ENCODE measurements at places on chromosomes 4 and X. TPM values are rescaled to one million over a fixed set of nuclear protein-coding genes. Genes with fewer than 3 reads are reported as not detected.

Gene CLCN5
- polyA plus RNA-seq, result 128 TPM

Gene LRRC66
- 0.80 TPM for polyA plus RNA-seq

Gene NAP1L3
- 10.8 TPM for polyA plus RNA-seq

Gene WNK3
- 1.9 TPM for polyA plus RNA-seq

Gene DEFB131A
- not detected for polyA plus RNA-seq

Gene HPGD
- 3.9 TPM for polyA plus RNA-seq

Gene CYSLTR1
- 10.2 TPM for polyA plus RNA-seq

Gene ZNF157
- 0.39 TPM for polyA plus RNA-seq

DNA sequence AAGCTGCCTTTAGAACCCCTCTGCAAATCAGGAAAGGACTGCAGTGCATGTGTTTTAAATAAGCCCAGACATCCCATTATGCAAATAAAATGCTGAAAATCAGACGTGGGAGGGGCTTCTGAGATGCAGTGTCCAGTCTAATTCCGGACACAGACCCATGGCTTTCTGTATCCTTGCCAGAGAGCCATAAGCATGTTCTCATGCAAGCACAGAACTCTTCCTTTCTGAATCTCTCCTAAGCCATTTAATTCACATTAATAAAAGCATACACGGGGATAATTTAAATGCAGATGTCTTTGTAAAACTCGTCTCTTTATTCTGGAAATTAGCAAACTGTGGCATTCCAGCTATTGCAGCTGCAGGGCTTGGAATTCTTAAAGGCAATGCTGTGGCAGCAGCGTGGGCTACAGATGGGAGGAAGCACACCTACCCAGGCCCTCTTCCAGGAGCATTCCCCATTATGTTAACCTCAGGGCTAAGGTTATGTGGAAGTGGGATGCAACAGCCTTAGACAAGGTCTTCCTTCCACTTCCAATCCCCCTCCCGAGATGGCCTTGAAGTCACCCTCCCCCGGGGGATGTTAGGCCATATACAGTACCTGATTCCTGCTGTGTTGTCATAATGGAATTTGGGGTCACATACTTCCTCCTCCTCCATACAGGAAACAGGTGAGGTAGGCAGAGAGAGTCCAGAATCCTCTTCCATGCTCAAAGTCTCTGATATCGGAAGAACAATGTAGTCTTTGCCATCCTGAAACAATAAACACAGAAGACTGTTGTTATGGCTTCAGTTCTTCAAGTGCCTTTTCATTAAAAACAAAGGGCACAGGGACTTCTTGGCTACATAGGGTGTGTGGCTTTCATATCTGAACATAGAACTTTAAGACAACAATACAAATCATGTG is 38.1 kb downstream of the KDR start:
- peak; percentile 23 for DNase-seq

DNA sequence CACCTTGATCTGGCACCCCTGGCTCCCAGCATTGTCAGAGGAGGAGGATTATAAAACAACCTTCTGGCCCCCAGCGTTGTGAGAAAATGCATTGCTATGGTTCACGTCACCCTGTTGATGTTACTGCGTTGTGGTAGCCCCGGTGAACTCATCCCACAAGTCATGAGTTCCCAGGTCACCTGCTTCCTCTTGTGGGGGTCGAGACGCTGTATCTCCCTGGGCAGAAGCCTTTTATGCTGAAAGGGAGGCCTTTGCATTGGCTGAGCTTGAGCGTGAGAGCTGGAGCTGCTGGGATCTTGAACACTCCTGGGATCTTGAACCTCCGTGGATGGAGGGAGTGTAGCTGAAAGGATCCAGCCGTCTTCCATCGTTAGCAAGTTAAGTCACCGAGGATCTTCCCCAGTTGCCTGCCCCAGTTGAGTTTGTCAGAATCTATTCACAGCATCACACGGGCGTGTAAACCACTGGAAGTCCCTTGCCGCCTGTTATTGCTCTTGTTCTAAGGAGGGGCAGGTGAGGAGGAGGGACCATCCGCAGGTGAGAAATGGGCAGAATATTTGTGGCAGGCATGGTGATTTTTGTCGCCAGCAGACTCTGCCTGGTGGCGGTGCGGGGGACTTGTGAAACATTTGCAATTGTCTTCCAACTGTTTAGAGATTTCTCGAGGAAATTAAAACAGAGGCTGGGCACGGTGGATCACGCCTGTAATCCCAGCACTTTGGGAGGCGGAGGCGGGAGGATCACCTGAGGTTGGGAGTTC is 299.9 kb downstream of the ASMT start:
- no peak for DNase-seq

GRCh38 chr4:174716986-174717770 is 111.9 kb downstream of the GLRA3 start:
- DNase-seq, result peak; percentile 33

DNA sequence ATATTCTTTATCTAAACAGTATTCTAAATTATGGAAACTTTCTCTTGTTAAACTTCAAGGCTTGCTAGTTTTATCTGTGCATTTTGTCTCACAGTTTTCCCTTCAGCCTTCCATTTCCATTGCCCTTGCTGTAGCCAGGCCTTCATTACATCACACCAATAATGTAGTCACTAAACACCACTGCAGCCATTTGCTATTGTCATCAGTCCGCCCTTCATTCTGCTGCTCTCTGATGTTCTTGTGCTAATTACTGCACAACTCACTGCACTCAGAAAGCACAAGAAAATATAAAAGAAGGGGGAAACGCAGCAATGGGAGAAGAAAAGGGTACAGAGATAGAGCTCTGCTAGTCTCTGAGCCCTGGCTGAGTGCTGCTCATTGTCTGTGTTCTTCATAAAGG is 239.6 kb upstream of the FSTL5 start:
- DNase-seq, result no peak

DNA sequence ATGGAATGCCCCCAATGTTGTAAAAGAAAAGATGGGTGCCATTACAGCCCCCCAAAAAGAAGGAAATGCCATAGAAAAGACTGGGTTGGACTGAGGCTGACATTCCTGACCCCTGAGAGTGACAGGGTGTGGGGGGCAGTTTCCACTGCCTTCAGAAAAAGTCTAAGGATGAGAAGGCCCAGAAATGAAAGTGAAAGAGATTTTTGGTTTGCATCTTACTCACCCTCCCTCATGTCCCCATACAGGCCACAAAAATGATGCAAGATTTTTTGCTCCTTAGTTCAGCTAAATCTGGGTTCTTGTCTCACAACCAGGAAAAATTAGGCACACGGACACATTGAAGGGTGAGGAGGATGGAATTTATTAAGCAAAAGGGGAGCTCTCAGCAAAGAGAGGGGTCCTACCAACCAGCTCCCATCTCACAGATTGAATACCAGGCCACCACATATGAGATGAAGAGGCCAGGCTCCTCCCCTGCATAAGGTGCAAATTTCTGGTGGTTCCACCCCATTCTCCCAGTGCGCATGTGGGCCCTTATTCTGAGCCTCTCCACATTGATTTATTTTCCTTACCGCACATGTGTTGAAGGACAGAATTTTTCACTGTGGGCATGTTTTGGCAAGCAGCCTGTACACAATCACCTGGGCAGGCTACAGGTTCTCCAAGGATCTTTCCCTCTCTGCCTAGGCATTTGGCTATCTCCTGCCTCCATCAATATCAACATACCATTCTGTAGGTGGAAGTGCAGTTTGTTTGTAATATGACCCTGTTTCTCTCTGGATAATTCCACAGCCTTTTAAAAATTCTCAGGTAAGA is 18.8 kb downstream of the PPP4R3C start:
- DNase-seq, result no peak

GRCh38 chr4:10872833-10873517 is 188.4 kb upstream of the CLNK start:
- DNase-seq, result no peak

DNA sequence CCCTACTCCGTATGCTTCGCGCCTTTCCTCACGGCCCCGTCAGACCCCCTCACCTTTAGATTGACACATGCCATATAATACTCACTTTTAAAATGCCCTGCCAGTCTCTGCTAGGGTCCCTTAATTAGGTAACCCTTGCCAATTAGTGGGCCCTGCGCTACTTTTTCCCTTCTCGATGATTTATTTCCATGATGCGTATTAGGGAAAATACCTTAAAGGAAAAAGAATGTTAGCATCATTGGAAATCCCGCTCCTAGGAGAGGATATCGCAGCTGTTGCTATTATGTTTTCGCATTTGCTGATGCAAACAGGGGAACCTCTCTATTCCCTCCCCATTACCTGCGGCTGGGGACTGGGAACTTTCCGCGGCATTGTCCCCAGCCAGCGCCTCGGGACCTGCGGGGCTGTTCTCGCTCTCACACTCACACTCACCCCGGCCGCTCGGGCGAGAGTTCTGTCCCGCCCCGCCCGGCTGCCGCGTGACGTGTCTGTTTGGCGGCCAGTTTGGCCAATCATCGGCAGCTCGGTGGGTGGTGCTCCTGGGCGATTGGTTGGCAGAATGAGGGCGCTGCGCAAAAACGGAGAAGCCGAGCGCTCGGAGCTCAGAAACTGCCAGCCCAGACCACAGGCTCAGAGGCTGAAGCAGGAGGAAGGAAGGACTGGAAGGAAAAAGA is at the start of gene PCDH10:
PCDH10 (plus strand) TSS at position 605 of the 674 bp plus-strand sequence. CDS start 847 bp downstream, outside the sequence.
- DNase-seq, result peak; percentile 93

DNA sequence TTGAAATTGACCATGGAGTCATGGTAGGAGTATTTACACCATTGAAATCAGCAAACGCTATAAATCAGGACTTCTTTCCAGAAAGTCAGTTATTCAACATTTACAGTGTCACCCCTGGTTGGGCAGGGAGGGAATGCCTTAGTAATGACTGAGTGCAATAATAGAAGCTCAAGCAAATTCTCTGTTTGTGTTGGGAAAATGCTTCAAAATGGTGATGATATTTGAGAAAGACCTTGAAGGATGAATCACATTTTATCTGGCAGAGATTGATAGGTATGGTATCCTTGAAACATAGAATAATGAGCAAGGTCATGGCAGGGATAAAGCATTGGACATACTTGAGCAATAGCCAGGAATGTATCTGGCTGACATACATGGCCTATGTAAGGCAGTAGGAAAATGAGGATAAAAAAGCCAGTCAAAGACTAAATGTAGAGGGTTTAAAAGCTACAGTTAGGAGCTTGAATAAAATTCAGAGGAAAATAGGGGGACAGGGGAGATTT is 248.7 kb downstream of the FMR1NB start:
- DNase-seq, result no peak

- DNase-seq, result peak; percentile 41
Measured at GRCh38 chrX:57137501-57137900, 304 bp upstream of the SPIN2A start.

DNA sequence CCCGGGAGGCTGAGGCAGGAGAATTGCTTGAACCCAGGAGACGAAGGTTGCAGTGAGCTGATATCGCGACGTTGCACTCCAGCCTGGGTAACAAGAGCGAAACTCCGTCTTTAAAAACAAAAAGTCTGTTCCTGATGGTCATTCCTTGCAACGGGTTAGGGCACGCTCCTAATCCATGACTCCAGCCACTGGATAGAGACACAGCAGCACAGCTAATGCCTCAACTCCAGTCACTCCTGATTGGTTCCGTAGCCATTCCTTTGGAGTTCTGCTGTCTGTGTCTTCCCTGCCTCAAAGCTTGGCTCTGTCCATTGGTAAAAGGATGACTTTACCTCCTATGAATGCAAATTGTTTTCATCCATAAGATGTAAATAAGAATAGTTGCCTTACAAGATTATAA is 44.3 kb upstream of the FAM9A start:
- no peak for DNase-seq

GRCh38 chr4:157223456-157223855 is 2.9 kb downstream of the GRIA2 start:
- no peak for DNase-seq

- peak; percentile 81 for DNase-seq
Measured at GRCh38 chr4:168570466-168570865, 73.6 kb downstream of the PALLD start.

DNA sequence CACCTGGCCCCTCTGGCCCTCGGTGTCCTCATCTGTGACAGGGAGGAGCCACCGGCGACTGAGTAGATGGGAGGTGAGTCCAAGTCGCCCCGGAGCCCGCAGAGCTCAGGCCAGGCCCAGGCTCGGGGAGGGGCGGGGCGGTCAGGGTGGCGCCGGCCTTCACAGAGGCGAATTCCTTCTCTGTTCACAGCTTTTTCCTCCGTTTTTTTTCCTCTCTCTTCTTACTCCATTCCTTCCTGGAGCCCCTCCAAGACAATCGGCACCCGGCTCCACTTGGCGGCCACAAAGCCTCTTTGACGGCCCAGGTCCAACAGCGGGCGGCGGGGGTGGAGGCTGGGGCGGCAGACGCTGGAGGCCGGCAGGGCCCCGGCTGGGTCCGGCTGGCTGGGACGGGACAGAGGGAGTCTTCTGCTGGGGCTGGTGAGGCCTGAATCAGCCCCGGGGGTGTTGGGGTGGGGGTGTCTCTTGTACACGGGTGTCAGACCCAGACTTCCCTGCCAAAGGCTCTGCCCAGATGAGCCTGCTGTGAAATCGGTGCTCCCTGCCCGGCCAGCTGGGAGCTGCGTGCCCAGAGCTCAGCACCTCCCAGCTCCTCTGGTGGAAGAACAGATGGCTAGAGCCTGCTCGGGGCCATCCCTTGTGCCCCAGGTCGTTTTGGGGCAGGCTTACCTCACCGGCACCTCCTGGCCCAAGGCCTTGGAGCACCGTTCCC is 22.6 kb downstream of the FGFRL1 start:
- no peak for DNase-seq

DNA sequence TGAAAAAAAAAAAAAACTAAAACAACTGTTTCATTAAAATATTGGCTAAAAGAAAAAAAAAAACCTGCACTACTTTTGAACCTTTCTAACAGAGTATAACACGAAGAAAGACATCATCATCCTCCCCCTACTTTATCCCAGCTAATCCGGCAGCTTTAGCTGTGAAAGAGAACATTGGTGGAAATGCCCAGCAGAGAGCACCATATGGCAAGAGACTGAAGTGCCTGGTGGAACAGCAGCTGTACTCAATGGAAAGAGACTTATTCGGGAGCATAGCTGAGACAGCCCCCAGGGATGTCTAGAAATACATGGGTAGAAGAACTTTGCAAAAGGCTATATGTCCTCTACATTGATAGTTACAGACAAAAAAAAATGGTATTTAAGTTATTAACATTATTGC is 30.3 kb downstream of the STPG2 start:
- peak; percentile 21 for DNase-seq

DNA sequence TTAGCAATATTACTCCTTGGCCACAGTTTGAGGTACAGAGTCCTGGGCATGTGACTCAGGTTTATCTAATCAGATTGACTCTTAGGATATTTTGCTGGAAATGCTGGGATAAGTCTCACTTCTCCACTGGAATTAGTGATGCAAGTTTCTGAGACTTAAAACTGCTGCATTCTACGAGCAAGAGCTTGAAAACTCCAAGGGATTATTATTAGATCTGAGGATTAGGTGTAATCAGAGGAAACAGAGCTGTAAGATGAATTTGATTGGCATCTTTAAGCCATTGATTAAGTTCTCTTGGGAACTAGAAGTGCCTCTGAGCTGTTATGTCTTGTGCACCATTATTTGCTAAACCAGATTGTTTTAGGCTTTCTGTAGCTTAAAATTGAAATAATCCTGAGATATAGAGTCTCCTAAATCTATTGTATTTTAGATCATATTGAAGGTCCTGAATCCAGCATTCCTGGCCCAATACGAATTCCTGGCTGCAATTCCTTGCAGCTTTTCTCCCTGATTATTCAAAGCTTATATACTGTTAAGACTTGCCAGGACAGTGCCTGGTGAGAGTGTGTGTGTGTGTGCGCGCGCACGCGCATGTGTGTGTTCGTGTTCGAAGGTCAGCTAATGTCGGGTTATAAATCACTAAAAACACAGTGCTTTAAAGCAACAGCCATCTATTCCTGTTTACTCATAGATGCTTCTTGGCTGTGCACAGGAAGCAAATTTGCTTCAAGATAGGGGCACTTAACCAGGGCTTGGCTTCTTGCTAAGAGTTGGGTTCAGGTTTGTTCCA is 735.1 kb downstream of the STIM2 start:
- no peak for DNase-seq
